ENCODE measurements at places on chromosomes 5 and 9.

- DNase-seq, result no peak
Measured at GRCh38 chr5:158998793-158999325, 100.9 kb downstream of the EBF1 start.

- DNase-seq, result peak; percentile 16
Measured at GRCh38 chr9:3441197-3441816, 84.5 kb downstream of the RFX3 start.

DNA sequence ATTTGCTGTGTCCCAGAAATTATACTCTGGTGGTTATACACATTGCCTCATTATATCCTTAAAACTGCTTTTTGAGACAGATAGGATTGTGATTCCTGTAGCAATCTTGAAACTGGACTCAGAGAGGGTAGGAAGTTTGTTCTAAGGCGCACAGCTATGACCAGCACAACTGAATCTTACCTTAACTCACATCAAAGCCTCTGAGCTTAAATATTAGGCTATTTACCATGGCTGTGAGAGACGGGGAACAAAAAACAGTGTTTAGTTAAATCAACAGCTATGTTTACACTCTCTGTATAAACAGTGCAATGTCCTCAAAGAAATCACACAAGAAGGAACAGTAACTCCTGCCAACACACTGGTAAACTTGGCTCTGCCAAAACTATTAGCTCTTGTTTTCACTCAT, 50.9 kb upstream of the TUT7 start:
- DNase-seq, result no peak

GRCh38 chr9:131096269-131097125, at the start of gene AIF1L:
Gene AIF1L (plus strand): TSS chr9:131096531. CDS start chr9:131096630, 99 bp downstream.
- DNase-seq, result no peak

GRCh38 chr9:137074657-137075274, 2.6 kb upstream of the UAP1L1 start:
- DNase-seq, result no peak

- DNase-seq, result no peak
Measured at GRCh38 chr9:33850267-33850629, 33.3 kb downstream of the UBE2R2 start.

- DNase-seq, result no peak
Measured at GRCh38 chr9:127450243-127450760, 904 bp downstream of the RPL12 start.

GRCh38 chr9:36623280-36623679, 50.6 kb downstream of the MELK start:
- no peak for DNase-seq

- DNase-seq, result no peak
Measured at GRCh38 chr5:176822793-176823481, 12.6 kb downstream of the UNC5A start.

DNA sequence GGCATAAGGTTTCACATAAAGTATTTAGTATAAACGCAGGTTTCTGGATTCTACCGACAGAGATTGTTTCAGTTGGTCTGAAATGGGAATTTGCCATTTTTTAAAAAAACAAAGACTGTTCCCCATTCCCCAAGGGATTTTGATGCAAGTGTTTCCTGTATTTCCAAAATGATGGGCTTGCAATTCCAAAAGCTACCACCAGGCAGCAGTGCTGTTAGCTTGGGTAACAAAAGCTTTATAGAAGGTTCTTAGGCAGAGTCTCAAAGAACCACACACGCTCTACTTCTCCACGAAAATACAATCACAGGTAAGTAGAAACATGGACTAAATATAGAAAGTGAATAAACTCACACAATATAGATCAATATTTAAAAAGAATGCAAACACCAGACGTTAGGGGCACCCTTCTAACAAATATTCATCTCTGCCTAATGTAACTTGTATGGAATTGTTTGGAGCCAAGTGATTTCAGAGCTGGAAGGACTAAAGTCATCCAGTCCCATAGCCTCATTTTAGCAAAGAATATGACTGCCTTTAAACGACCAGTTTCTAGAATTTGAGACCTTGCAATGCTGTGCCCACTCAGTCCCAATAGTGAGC, 154.3 kb downstream of the SPOCK1 start:
- no peak for DNase-seq

DNA sequence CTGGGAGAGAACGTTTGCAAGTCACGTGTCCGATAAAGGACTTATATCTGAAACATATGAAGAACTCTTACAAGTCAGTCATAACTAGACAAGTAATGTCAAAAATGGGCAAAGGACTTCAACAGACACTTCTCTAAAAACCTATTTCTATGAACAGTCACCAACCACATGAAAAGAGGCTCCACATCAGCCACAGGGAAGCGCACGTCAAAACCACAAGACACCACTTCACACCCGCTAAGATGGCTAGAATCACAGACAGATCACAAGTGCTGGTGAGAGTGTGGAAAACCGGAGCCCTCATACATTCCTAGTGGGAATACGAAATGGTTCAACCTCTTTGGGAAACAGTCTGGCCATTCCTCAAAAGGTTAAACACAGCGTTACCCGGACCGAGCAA, 11.5 kb upstream of the CARD9 start:
- DNase-seq, result no peak

GRCh38 chr9:15697446-15697851, 144.6 kb downstream of the CCDC171 start:
- DNase-seq, result no peak

GRCh38 chr5:115607935-115608334, 5.7 kb upstream of the TICAM2 start:
- no peak for DNase-seq

DNA sequence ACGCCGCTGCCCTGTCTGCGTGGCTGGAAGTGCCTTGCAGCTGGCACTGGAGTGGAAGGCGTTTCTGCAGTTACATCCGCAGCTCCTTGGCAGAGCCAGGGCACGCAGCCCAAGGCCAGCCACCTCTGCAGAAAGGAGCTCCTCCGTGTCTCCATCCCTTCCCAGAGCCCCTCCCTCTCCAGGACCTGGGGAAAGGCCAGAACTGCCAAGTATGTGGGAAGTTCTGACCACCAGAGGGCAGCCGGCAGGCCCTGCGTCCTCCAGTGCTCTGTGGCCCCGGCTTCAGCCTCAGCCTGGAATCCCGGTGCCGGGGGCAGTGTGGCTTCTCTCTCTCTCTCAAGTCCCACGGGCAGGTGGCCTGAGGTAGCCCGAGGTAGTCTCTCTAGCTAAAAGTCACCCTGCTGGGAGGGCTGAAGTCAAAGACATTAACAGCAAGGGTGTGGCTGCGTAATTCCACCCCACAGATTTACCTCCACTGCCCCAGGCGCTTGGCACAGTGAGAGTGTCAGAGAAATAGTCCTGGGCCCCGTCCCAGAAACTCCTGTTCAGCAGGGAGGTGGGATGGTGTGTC, 101.7 kb upstream of the FCN2 start:
- DNase-seq, result no peak

GRCh38 chr9:136614372-136614922, 48.3 kb upstream of the EGFL7 start:
- DNase-seq, result no peak

- DNase-seq, result no peak
Measured at GRCh38 chr9:108217431-108218349, 638.1 kb downstream of the ACTL7B start.

- peak; percentile 39 for DNase-seq
Measured at GRCh38 chr9:19184144-19184917, 46.2 kb upstream of the DENND4C start.

GRCh38 chr5:19401032-19401431, 587.0 kb downstream of the CDH18 start:
- no peak for DNase-seq

DNA sequence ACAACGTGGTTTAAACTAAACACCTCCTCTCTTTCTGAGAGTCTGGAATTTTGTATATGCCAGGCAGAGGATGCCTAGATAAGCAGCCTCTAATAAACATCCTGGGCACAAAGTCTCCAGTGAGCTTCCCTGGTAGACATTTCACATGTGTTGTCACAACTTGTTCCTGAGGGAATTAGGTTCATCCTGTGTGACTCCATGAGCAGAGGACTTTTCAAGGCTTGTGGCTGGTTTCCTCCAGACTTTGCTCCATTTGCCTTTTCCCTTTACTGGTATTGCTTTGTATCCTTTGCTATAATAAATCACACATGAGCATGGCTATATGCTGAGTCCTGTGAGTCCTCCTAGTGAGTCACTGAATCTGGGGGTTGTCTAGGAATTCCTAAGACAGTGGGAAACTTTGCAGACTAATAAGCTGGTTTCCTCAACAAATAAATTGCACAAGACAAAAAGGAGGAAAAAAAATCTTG, 77.4 kb downstream of the NR2F1-AS1 start:
- DNase-seq, result no peak

- DNase-seq, result no peak
Measured at GRCh38 chr5:121872856-121873255, 21.2 kb downstream of the FTMT start.

DNA sequence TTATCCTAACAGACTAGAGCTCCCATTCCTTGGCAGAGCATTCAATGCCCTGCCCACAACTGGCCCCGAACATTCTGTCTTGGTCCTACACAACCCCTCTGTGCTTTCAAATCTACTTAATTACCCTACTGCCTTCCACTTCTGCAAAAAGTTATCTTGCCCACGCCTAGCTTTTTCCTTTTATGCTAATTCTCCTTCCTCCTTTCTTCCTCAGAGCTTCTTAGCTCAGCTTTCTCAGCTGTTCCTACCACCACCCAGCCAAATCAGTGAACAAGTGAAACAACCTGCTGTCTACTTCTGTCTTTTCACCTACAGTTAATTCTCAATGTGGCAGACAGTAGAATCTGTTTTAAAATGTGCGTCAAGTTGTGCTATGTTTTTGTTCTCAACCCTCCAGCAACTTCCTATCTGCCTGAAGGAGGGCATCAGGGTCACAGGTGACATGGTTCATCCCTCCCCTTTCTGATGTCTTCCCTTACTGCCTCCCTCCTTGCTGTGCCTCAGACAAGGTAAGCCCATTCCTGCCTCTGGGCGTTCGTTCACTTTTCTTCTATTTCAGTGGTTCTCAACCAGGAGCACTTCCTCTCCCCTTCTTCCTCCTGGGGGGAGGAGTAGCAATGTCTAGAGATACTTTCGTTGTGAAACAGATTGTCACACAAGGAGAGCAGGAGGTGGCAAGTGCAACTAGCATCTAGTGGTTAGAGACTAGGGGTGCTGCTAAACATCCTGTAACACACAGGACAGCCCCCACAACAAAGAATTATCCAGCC, 1.3 kb upstream of the REEP5 start:
- no peak for DNase-seq

GRCh38 chr9:75064307-75065025, 23.5 kb downstream of the NMRK1 start:
- no peak for DNase-seq

GRCh38 chr9:134770972-134771971, 109.3 kb upstream of the FCN2 start:
- no peak for DNase-seq

DNA sequence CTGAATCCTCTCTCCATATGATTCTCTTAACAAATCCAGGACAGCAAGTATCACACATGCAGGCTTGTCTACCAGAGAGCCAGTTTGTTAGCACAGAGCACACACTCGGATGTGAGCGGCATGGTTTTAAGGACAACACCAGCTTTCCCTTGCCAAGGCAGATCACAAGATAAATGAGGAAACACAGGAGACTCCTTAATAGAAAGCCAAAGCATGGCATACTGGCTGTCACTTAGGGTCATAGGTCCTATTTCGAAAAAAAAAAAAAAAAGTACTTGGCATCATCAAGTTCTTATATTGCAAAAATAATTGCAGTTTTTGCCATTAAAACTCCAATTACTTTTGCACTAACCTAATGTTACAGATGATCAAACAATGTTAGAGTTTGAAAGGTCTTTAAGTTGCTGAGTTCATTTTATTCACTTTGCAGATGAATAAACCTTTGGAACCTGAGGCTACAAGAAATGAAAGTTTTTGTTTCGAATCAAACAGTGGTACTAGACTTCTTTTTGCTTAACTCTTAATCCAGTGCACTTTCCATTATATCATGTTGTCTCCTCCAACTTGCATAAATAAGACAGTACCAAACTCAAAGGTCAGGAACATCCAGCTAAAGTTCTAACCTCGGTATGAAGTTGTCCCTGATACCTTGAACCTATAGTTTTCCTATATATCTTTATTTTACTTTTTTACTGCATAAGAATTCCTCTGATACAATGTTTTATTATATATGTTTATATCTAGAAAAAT, 138.5 kb downstream of the MPDZ start:
- DNase-seq, result no peak

- DNase-seq, result no peak
Measured at GRCh38 chr5:138233280-138233679, 20.2 kb upstream of the CDC23 start.
